Activated naive CD4-positive, alpha-beta T cell treated with anti-CD3 and anti-CD28 coated beads, Interleukin-2, amount 50 U/mL, for 72 hours (primary cell): ENCODE measurements at places on chromosomes 1 and 21.
A peak's percentile ranks its signal among the peaks of the same experiment; 100 is the strongest.

DNA sequence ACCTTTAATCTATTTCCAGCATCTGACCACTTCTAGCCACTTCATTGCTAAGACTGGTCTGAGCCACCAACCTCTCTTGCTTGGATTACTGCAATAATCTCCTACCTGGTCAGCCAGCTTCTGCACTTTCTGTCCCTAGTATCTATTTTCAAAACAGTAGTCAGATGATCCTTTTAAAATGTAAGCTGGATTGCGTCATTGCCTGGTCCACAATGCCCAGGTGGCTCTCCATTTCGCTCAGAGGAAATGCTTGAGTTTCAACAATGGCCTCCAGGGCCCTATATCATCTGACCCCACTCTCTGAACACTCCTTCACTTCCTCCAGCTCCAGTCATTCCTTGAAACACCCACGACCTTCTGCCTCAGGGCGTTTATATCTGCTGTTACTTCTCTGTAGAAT, 2.3 kb downstream of the FYB2 start:
- no peak for DNase-seq

DNA sequence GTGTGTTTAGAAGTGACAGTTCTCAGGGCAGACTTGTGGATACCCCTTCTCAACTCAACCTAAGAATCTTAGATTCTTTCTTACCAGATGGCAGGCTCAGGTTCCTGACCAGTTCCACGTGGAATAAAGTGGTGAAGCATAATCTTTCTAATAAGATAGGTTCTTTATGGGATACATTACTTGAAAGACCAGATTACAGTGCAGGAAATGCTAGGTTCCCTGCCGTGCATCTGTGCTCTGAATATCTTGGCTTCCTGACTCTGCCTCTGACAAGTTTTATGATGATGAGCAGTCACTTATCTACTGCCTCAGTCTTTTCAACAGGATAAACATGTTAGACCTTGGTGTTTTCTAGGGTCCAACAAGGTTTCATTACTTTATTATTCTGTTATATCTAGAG, 207.9 kb upstream of the CACYBP start:
- no peak for DNase-seq

DNA sequence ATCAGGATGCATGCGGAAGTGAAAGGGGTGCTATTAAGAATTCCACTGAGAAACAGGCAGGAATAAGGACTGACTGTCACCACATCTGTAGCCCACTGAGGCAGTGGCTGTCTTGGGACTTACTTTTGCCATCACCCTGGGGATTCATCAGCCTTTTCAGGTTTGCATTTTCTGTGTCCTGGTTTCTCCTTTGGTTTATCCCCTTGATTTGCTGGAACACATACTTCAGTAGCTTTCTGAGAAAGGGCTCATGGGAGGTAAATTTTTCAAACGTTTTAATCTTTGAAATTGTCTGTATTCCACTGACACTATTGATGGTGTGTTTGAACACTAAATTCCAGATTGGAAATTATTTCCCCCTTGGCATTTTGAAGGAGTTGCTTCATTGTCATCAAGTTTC, 80.2 kb upstream of the ACTRT2 start:
- no peak for DNase-seq

DNA sequence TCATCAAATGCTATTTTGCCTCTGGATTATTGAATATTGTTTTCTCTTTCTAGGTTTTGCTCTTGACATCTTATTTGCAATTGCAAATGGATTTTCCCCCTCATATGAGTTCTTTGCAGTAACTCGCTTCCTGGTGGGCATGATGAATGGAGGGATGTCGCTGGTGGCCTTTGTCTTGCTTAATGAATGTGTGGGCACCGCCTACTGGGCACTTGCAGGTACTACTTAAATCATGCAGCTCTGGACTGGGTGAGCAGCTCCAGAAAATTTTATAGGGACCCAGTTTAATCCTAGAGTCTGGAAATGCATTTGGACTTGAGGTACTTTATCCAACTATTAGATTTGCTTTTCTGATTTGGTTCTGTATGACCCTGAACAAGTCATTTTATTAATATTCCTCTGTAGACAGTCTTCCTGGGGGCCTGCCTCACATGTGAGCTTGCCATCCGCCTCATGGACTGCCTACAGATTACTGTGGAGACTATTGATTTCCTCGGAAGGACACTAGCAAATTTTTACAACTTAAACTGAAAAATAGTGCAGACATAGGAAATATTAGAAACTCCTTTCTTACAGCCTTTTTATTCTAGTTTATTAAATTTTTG, 44.5 kb downstream of the SLC22A15 start:
- no peak for DNase-seq

DNA sequence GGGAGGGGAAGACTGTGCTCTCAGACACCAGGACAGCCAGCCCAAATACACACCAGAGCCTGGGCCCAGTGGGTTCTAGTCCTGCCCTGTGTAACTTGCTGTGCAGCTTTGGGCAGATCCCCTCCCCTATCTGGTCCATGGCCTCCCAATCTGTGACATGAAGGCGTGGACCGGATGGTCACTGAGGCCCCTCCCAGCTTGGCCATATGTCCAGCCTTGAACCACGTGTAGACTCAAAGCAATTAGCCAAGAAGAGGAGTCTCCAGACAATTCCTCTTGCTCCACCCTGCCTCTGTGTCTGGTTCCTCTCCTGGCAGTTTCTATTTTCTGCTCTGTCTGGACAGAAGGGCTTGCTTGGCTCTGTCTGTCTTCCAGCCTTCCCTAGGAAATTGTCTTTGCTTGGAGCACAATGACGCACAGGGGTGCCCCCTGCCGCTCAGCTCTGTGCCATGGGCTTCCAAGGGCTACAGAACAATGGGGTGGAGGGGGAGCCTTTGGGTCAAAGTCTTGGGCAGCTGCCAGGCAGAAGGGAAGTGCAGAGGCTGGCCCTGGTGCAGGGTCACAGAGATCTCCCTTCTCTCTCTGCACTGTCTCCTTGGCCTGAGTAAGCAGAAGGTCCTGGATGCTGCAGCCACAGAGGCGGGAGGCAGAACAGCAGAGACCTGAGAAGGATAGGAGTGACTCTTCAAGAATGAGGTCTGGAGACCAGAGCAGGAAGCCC, 66.1 kb downstream of the TENT5C start:
- no peak for DNase-seq

- no peak for DNase-seq
Measured at GRCh38 chr1:42756956-42757891, 9.6 kb downstream of the P3H1 start.

- DNase-seq, result no peak
Measured at GRCh38 chr1:92096317-92096716, 16.2 kb downstream of the BTBD8 start.

- DNase-seq, result no peak
Measured at GRCh38 chr1:46991083-46991923, 32.2 kb upstream of the CYP4X1 start.

- no peak for DNase-seq
Measured at GRCh38 chr1:98761219-98761865, 99.8 kb downstream of the SNX7 start.

- no peak for DNase-seq
Measured at GRCh38 chr1:64680599-64680998, 64.3 kb upstream of the RAVER2 start.

DNA sequence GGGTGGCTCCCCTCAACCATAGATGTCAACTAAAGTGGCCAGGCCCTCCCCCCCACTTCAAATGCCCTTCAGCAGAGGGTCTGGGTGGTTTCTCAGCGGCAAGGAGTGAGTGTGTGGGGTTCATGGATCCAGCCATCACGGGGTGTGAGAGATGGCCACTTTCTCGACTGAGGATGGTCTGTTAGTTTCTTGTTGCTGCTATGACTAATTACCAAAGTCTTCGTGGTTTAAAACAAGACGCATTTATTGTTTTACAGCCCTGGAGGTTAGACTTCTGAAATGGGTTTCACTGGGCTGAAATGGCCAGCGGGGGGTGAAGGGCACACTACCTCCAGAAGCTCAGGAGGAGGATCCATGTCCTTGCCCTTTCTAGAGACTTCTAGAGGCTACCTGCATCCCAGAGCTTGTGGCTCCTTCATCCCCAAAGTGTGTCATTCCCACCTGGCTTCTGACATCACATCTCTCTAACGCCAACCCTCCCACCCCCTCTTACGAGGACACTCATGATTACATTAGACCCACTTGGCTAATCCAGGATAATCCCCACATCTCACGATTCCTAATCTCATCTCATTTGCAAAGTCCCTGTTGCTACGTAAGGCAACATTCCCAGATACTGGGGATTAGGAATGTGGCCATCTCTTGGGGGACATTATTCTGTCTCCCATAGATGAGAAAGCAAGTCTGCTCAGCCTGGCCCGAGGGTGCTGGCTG, 53.0 kb downstream of the EPHB2 start:
- DNase-seq, result no peak

DNA sequence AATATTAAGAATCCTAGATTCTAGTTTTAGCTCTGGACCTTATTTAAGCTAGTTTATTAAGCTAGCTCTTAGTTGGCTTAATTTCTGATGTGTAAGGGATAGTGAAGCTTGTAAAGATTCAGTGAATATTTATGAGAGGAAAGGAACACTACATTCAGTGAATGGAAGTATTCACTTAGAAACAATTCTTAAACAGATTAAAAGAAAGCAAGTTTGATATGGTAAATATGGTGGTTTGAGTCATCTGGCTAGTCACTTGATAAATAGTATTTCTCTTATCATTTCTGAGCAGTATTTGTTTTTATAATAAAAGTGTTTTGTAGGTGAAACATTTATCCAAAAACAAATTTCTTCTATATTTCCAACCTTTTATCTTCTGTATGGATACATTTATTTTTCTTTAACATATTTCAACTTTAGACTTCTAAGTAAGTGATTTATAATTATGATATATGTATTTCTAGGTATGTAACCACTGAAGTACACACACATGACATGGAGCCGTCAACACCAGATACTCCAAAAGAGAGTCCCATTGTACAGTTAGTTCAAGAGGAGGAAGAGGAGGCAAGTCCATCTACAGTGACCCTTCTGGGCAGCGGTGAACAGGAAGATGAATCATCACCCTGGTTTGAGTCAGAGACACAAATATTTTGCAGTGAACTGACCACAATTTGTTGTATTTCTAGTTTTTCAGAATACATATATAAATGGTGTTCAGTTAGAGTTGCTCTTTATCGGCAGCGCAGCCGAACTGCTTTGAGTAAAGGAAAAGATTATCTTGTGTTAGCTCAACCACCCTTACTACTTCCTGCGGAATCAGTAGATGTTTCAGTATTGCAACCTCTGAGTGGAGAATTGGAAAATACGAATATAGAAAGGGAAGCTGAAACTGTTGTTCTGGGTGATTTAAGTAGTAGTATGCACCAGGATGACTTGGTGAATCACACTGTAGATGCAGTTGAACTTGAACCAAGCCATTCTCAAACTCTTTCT, 55.6 kb downstream of the SUCO start:
- DNase-seq, result peak; percentile 23

DNA sequence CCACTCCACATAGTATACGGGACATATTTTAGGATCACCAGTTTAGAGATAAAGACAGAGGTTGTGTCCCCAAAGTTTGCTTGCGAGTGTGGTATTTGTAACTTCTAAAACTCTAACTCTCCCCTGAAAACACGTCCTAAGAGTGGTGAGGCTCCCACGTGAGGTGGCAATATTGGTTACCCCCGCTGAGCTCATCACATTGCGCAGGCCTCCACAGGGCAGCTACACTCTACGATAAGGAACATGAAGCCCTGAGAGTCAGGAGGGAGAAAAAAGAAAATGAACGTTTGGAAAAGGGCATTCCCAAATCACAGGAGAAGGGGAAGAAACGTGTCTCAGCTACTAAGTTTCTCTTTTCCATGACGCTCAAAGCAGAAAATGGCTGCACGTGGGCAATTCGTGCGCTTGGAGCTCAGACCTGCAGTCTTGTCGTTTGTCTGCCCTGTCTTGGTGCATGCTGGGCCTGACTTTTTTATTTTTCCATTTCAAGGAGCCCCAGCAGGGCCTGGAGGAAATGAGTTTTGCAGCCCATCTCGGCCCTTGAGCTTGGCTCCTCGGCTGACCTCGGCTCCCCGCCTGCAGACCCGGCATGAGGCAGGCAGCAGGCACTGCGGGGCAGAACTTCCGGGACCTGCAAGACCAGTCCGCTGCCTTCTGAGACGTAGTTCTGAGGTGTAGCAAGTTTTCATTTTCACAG, 25.7 kb downstream of the ERG start:
- DNase-seq, result no peak

DNA sequence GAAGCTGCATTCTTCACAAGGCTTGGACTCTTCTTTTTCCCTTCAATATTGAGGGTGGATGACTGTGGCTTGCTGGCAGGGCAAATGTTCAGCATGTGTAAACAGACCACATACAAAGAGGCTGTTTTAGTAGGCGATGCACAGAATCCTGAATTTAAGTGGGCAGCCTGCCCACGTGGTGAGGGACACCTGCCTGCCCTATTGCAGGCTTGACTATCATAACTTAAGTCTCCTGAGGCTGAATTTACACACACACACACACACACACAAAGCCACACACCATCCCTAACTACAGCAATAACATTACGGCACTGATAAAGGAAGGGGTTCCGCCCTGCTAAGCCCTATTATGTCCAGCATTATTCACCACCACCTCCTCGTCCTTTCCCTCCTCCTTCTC, 15.9 kb downstream of the SYT2 start:
- no peak for DNase-seq

GRCh38 chr1:238647877-238648276, 738.5 kb upstream of the CHRM3 start:
- no peak for DNase-seq

- DNase-seq, result no peak
Measured at GRCh38 chr1:222946436-222946835, 131.6 kb downstream of the DISP1 start.

- no peak for DNase-seq
Measured at GRCh38 chr1:65027666-65028358, 61.5 kb upstream of the JAK1 start.

GRCh38 chr1:213996320-213997037, 8.7 kb downstream of the PROX1 start:
- no peak for DNase-seq

GRCh38 chr1:173168941-173169340, 38.2 kb downstream of the TNFSF4 start:
- no peak for DNase-seq

DNA sequence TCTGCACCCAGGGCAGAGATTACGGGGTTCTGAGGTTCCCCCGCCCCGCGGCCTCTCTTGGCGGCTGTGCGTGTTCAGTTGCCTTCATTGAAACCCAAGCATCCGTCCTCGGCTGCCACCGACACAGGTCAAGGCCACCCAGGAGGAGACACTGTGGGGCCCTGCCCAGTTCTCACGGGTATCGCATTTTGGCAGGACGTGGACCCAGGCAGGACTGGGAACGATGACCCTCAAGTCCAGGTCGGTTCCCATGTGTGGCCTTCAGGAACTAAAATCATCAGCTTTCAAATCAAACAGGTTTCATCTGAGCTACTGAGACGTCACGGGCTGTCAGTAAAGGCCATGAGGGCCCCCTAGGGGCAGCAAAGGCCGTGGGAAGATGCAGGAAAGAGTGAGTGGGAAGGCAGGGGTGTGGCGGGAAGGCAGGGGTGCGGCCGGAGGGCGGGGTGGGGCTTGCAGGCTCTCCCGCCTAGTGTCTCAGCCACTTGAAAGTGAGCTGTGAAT, 7.0 kb upstream of the C1orf174 start:
- DNase-seq, result peak; percentile 47

DNA sequence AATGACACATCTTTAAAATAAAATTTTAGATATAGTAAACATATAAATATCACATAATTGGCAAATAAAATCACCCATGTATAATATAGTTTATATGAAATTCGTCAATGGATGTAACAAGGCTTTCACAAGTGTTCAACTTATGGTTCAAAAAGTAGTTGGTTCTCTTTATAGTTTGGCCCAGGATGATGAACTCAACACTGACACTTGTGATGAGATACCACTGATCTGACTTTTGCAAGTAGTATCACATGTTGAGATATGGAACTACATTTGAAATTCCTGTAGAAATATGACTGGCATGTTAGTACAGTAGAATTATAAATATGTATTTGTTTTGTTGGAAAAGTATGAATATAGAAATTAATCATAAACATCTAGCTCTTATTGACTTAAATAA, 1.8 kb downstream of the TNNI3K start:
- DNase-seq, result no peak
